ENCODE measurements at places on chromosomes 16 and 17.

DNA sequence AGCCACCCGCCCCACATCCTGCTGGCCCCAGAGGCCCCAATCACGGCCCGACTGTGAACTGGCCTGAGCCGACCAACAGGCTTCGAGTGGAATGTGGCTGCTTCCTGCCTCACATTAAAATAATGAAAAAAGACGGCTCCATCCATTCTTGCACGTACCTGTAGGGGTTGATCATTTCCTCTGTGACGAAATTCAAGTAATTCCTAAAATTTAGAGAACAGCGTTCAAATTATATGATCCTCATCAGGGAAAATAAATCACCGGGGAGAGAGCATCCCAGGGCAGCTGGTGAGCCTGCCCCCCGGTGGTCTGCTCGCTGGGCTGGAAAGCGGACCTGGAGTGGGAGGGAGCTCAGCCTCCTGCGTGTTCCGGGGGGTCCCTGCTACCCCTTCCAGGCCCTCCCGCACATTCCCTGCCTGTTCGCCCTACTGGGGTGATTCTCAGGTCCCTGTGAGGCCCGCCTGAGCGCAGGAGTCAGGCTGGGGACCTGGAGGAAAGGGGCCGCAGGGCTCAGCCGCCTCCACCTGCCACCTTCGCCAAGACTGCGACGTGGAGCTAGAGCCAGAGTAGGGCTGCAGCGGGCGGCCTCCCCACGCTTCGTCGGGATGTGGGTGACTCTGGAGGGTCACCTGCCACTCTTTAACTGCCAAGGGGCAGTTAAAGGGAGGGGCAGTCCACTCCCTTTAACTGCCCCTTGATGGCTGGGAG is 28.9 kb downstream of the SLC7A5 start:
- no peak for DNase-seq

- no peak for DNase-seq
Observed at GRCh38 chr16:84929421-84930297, 81.7 kb downstream of the ZDHHC7 start.

DNA sequence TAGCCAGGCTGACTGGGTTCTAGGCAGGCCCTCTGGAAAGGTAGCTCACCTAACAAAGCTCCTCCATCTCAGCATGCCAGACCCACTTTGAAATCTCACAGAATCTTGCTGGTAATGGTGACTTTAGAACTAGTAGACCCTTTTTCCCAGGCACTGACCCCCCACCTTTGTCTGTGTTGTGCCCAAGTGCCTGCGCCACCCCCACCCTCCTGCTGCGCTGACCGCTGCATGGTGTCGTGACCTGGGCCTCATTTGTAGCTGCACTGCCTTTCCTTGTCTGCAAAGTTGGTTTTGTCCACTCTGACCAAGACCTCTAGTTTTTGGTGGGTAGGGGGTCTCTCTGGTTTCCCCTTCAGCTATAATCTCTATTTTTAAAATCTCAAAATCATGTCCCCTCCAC is 6.8 kb downstream of the ATXN1L start:
- no peak for DNase-seq

GRCh38 chr17:48542114-48542656 is 2.7 kb downstream of the HOXB2 start:
- DNase-seq = peak; percentile 37

- DNase-seq = no peak
Observed at GRCh38 chr16:61681124-61681523, 355.1 kb downstream of the CDH8 start.

DNA sequence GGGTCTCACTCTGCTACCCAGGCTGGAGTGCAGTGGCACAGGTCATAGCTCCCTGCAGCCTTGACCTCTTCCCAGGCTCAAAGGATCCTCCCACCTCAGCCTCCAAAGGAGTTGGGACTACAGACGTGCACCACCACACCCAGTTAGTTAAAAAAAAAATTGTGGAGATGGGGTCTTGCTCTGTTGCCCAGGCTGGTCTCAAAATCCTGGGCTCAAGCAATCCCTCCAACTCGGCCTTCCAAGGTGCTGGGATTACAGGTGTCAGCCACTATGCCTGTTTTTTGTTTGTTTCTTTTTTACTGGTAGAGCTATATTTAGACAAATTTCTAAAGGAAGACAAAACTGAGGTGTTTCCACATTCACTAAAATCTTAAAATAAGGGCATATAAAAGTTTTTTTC is 1.7 kb downstream of the CMTR2 start:
- DNase-seq = no peak

DNA sequence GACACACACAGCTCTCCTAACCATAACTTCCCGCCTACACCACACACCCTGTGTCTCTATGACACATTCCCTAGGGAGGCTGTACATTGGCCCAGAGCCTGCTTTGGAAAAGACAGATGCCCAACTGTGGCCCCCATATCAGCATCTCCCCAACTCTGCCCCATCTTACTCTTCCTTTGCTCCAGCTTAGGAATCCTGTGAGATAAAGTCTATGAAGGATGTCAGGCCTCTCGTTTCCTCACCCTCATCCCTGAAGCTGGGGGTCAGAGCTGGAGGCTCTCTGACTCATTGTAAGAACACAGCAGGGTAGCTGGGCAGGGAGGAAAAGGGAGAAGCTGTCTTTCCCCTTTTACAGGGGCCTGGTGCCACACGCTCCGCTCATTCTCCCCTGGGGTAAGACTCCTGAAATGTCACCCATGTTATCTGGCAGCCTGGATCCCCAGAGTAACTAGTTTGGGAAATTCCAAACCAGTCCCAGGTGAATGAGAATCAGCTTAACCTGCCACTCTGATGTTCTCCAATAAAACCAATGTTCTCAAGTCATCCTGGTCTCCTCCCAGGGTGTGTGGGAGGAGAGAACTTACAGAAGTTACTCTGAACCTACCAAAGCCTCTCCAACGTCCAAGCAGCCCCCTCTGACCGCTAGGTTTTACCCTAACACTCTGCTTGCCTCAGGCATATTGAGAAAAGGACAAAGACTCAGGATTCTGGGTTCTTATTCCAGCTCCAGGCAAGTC is 2.8 kb downstream of the RAPGEFL1 start:
- DNase-seq = no peak

DNA sequence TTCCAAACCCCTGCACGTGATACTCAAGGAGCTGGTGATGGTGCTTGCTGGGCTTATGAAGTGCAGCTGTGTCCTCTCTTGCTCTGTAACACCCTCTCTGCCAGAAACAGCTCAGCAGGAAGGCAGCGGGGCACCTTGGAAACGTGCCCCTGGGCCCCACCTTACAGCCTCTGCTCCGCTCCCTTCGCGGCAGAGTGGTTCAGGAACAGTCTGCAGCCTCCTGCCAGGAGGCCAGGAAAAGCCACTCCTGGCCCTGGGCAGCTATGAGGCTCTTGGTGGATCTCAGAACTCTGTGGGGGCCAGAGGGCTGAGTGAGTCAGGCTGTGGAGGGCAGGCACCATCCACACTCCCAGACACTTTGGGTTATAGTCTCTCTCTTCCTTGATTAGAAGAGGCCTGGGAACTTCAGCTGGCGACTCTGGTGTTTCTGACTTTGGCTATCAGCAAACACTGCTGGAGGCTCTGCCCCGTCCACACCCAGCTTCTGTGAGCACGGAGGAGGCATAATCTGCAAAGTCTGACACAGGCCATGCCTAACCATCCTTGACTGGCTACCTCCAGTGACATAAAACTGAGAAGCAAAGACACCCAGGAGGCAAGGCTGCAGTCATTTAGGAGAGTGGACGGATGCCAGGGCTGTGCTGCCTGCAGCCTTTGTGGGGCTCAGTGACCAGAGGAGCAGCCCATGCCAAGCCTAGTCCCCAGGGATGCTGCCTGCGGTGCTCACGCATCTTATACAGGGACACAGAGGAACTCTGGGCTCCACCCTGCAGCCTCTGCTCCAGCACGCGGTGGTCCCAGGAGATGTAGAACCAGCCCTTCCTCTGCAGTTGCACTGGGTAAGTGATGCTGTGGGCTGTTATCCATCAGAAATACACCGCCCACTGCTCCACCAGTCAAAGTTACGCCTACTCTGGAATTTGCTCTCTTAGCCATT is 65.3 kb downstream of the METRNL start:
- DNase-seq = no peak

DNA sequence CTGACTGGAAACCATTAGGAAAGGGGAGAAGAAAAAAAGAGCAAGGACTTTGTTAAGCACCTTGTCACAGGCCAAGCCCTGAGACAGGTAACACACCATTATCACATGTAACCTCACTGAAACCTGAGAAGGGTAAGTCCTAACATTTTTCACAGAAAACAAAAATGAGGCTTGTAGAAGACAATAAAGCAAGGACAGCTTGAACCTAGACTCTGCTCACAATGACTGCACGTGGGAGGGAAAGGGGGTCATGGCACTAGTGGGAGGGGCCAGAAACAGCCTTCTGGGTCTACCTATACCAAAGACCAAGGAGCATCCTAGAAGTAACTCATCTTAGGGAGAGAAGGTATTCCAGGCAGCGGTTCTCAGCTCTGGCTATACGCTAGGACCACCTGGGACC is 7.5 kb downstream of the TK2 start:
- DNase-seq = no peak

DNA sequence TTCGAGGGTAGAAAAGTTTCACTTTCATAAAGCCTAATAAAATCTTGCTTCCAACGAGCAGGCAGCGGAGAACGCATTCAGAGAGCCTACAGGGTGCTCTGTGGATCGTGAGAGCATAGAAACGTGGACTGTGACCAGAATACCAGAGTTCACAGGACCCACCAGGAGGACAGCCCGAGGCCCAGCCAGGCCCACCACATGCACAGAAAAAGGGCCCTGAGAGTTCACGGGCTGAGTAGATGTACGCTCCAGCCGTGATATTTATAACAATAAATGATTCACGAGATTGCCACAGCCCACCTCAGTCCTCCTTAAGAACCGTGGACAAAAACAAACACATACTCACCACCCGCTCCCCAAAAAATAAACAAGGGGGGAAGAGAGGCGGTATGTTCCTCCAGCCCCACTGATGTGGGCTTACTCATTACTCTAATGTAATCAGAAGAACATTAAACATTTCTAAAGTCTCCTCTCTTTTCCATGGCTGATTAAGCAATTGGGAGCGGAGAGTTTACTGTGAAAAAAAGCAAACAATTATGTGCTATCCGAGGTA is 207.2 kb downstream of the C16orf78 start:
- DNase-seq = no peak

- no peak for DNase-seq
Observed at GRCh38 chr17:31400481-31400950, 9.0 kb downstream of the RAB11FIP4 start.

GRCh38 chr17:54505404-54505803 is 395.2 kb upstream of the TOM1L1 start:
- no peak for DNase-seq

- no peak for DNase-seq
Observed at GRCh38 chr16:50338371-50339231, 30.2 kb downstream of the BRD7 start.

DNA sequence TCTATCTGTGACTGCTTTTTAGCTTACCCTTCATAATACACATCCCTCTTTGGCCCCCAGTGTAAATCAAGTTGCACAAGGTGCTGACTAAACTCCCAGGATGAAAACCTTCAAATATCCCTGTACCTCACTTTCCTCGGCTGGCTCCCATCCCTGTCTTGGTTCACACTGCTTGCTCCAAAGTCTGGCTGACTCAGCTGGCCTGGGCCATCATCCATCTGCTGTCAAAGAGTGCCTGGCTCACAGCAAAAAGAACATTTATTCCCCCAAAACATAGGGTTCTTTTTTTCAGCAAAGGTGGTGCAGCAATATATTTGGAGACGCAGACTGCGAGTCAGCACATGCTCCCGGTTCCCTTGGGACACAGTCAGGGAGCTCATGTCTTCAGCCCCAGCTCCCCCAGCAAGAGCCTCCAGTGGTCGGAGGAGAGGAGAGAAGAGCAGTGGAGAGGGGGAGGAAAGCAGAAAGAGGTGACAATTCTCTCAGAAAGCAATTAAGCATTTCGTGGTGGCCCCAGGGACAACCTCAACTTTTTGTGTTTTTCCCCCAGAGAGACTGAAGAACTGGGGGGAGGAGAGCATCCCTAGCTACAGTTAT is 26.1 kb downstream of the GPR142 start:
- DNase-seq = no peak

GRCh38 chr17:28747051-28747691 is 3.4 kb downstream of the TRAF4 start:
- no peak for DNase-seq

DNA sequence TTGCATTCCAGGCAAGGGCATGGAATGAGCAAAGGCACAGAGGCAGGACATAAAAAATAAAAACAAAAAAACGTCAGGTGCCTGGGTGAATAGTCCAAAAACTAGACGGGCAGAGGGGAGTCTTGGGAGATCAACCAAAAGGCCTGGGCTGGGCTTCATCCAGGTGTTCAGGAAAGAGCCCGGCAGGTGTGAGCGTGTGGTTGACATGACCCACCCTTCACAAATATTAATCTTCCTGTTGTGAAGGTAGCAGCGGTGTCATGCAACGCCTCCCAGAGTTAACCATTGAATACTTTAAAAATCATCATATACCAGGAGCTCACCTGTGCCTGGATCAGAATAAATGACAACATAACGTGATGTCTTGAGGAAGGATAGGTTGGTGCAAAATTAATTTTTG is 90.6 kb downstream of the USP22 start:
- DNase-seq = no peak
